Neural crest cell (in vitro differentiated cells): ENCODE measurements at places on chromosomes 7 and 10.

- no peak overlapping the region for H3K27ac ChIP-seq
- no peaks in the 10 kb centered on the region for H3K27me3 ChIP-seq
- DNase-seq = no peak
- H3K36me3 ChIP-seq = no peaks in the 10 kb centered on the region
Observed at GRCh38 chr7:136640977-136641376, 227.5 kb upstream of the CHRM2 start.

GRCh38 chr7:97020996-97021746 is 3.5 kb downstream of the DLX5 start:
- H3K36me3 ChIP-seq = no peaks in the 10 kb centered on the region
- peak overlapping the region; percentile 39 for H3K4me3 ChIP-seq
- no peak for DNase-seq
- H3K27me3 ChIP-seq = peaks cover 99% of the 10 kb centered on the region

GRCh38 chr7:141928845-141929195 is 12.6 kb downstream of the OR9A4 start:
- no peaks in the 10 kb centered on the region for H3K36me3 ChIP-seq
- no peak overlapping the region for H3K27ac ChIP-seq
- H3K4me1 ChIP-seq = no peaks in the 10 kb centered on the region
- H3K27me3 ChIP-seq = peaks cover 2% of the 10 kb centered on the region

DNA sequence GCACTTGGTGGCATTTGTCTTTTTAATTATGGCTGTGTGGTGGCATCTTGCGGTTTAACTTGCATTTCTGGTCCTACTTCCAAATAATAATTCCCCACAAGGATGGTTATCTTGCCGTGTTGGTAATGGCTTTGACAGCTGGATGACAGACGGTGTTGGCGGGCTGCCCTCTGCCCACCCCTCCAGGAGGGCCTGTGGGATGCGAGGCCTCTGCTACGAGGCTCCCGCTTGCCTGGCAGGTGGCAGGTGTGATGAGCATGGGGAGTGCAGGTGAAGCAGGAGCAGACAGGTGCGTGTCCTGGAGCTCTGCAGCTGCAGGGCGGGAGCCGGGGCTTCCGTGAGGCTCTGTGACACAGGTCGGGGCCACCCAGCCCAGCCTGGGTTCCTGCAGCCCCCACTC is 11.8 kb downstream of the INPP5A start:
- peaks cover 10% of the 10 kb centered on the region for H3K4me1 ChIP-seq
- no peak overlapping the region for H3K27ac ChIP-seq
- H3K4me3 ChIP-seq = no peak overlapping the region
- H3K36me3 ChIP-seq = no peaks in the 10 kb centered on the region

- no peak overlapping the region for H3K27ac ChIP-seq
- peaks cover 19% of the 10 kb centered on the region for H3K4me1 ChIP-seq
- DNase-seq = no peak
- peaks cover 8% of the 10 kb centered on the region for H3K36me3 ChIP-seq
- H3K27me3 ChIP-seq = peaks cover 7% of the 10 kb centered on the region
Observed at GRCh38 chr7:104225451-104225850, 17.6 kb upstream of the ORC5 start.

- H3K4me3 ChIP-seq = peak overlapping the region; percentile 28
- H3K36me3 ChIP-seq = peaks cover 9% of the 10 kb centered on the region
- no peak overlapping the region for H3K27ac ChIP-seq
- no peaks in the 10 kb centered on the region for H3K4me1 ChIP-seq
- DNase-seq = no peak
Observed at GRCh38 chr7:140060788-140061606, 1.8 kb downstream of the PARP12 start.

DNA sequence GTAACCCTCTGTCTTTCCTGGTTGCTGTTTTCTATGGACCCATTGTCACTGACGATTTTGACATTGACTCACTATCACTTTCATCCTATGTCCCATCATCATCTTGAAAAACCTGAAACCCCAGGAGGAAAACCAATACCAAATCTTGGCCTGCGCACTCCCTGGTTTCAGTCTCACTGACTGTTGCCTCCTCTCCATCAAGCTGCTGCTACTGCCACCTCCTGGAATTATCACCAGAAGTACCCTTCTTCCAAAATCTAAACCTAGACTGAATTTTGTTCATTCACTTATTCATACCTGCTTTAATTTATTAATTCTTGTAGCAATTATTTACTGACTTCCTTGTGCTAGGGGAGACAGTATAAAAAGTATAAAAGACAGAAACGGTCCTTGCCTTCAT is 44.5 kb upstream of the ACBD5 start:
- DNase-seq = no peak
- no peaks in the 10 kb centered on the region for H3K27me3 ChIP-seq
- no peak overlapping the region for H3K27ac ChIP-seq
- no peak overlapping the region for H3K4me3 ChIP-seq
- no peaks in the 10 kb centered on the region for H3K4me1 ChIP-seq

GRCh38 chr10:68576118-68576517 is 16.0 kb downstream of the TET1 start:
- H3K27ac ChIP-seq = no peak overlapping the region
- no peak overlapping the region for H3K4me3 ChIP-seq
- H3K36me3 ChIP-seq = peaks cover 16% of the 10 kb centered on the region
- no peaks in the 10 kb centered on the region for H3K27me3 ChIP-seq
- no peaks in the 10 kb centered on the region for H3K4me1 ChIP-seq

DNA sequence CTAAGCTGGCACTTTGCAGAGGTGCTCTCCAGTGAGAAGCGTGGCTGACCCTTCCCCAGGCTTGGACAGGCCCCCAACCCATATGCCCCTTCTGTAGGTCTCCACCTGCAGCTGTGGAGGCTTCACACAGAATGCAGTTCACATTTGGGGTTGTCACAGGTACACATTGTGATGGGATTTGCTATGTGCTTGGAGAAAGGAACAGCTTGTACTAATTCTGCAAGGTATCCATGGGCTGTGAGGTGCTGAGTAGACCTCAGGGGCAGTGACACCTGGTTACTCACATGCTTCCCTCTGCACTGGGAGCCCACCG is 188.9 kb downstream of the CXCL12 start:
- no peak overlapping the region for H3K4me3 ChIP-seq
- DNase-seq = no peak
- no peaks in the 10 kb centered on the region for H3K36me3 ChIP-seq
- no peaks in the 10 kb centered on the region for H3K27me3 ChIP-seq
- peaks cover 10% of the 10 kb centered on the region for H3K4me1 ChIP-seq
- H3K27ac ChIP-seq = peak overlapping the region; percentile 57

- DNase-seq = no peak
- H3K4me3 ChIP-seq = no peak overlapping the region
- H3K36me3 ChIP-seq = no peaks in the 10 kb centered on the region
Observed at GRCh38 chr10:129280908-129281586, 186.0 kb upstream of the MGMT start.

DNA sequence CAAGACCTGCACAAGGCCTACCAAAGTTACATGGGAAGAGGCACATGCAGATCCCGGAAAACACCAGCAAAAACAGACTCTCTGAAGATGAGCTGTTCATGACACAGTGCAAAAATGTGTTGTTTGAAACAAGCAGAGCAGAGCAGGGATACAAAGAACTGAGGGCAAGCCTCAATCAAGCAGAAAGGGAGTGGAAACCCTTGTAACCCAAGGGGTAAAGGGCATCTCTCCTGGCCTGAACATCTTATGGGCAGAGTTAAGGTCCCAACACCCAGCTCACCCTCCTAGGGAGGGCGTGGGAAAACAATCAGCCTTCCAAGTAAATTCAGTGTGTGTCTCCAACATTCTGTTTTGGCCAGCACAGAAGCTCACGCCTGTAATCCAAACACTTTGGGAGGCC is 10.5 kb downstream of the PSPH start:
- H3K36me3 ChIP-seq = peaks cover 3% of the 10 kb centered on the region
- H3K27me3 ChIP-seq = no peaks in the 10 kb centered on the region
- H3K4me3 ChIP-seq = no peak overlapping the region
- no peak for DNase-seq

DNA sequence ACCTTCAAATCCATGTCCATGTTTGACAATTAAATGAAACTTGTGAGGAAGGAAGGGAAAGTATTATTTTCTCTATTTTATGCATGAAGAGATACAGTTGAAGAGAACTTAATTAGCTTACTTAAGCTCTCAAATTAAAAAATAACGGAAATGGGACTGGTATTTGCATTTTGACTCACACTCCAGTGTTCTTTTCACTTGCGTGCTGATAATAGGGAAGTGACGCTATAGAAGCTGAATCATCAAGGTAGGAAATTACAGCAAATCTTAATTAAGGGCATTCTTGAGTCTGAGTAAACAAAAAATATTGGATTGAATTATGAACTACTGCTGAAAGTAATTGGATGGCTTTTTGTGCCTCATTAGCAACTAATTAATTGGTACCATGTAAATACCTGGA is 44.0 kb upstream of the NPVF start:
- no peak overlapping the region for H3K4me3 ChIP-seq
- no peaks in the 10 kb centered on the region for H3K36me3 ChIP-seq
- no peaks in the 10 kb centered on the region for H3K4me1 ChIP-seq
- no peaks in the 10 kb centered on the region for H3K27me3 ChIP-seq
- no peak overlapping the region for H3K27ac ChIP-seq

- H3K27me3 ChIP-seq = no peaks in the 10 kb centered on the region
- no peak overlapping the region for H3K4me3 ChIP-seq
- no peak for DNase-seq
- H3K36me3 ChIP-seq = peaks cover 25% of the 10 kb centered on the region
- H3K4me1 ChIP-seq = no peaks in the 10 kb centered on the region
Observed at GRCh38 chr10:14926722-14927416, 27.0 kb downstream of the DCLRE1C start.

DNA sequence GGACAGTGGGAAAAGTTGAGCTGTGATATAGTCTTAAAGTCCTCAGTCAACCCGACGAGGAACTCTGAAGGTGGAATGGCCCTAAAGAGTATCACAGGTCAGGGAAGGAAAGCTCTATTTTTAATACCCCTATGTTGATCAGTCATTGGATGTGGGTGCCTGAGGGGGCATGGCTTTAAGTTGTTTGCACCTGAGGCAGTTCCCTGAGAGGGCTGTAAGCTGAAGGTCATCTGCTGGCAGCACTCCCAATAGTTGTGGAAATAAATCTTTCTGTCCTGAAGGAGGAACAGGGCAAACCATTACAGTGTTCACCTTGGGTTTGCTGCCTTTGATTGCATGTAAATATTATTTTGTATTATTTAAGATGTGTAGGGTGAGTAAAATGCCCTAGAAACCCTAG is 17.8 kb upstream of the C1GALT1 start:
- DNase-seq = no peak
- H3K27ac ChIP-seq = no peak overlapping the region
- no peak overlapping the region for H3K4me3 ChIP-seq

GRCh38 chr10:30158325-30158960 is 99.1 kb upstream of the JCAD start:
- H3K27me3 ChIP-seq = no peaks in the 10 kb centered on the region
- no peak for DNase-seq
- H3K4me1 ChIP-seq = peaks cover 15% of the 10 kb centered on the region

DNA sequence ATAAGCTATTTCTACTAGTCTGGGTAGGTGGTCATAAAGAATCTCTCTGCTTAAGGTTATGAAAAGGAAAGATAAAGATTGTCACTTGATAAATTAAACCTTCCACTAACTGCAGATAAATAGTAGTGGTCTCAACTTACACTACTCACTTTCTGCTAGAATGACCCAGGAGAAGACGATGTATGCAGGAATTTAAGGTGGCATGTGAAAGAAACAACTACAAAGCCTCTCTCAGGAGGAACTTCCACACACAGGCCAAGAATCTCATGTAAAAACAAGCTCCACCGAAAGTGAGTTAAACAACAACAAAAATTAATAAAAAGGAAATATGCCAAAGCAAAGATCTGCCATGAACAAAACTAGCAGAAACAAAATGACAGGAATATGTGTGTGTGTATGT is 165.4 kb downstream of the CDC14C start:
- H3K4me1 ChIP-seq = no peaks in the 10 kb centered on the region
- H3K27ac ChIP-seq = no peak overlapping the region
- H3K27me3 ChIP-seq = no peaks in the 10 kb centered on the region
- DNase-seq = no peak
- no peak overlapping the region for H3K4me3 ChIP-seq

DNA sequence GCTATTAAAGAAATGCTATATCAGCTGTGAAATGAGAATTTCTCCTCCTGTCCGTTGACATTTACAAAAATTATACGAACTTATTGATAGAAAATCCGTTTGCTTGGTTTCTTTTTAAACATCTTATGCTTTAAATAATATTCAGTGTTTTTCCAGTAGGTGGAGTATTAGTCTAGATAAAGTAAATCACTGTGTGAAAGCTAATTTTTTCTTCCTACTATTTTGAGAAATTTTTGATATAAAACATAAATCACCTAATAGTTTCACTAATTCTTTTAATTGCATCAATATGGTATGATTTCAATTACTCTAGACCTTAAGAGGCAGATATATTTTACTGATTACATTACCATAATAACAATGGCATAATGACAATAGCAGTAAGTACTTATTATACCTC is 335.2 kb upstream of the C7orf33 start:
- no peaks in the 10 kb centered on the region for H3K27me3 ChIP-seq
- H3K4me1 ChIP-seq = no peaks in the 10 kb centered on the region
- H3K27ac ChIP-seq = no peak overlapping the region
- no peak for DNase-seq
- no peak overlapping the region for H3K4me3 ChIP-seq

DNA sequence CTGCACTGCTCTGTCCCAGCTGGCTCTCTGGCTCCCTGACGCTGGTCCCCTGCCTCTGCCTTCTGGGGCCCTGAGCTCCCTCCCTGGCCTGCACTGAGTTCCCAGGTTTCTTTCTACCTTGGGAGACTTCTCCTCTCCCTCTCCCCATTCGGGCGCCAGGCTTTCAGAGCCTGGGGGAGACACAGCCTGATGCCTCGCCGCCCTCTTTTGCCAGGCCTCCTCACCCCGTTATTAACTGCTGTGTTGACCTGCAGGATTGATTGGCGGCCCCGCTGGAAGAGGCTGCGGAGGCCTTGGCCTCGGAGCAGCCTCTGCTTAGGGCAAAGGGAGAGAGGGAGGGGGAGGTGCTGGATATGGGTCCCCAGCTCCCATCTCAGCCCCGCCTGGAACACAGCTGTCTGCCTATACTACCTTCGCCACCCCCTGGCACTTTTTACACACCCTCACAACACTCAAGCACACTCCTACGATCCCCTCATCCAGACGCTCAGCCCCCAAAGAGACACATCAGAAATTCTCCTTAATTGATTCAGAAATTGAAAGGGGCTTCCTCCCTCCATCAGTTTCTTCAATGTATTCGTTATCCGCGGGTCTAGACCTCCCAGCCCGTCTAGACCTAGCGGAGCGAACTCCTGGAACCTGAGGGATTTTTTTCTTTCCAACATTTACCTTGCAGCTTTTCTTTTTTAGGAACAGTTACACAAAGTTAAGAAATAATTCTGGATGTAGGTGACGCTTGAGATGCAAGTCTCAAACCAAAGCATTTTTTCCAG is 7.1 kb upstream of the PAX2 start:
- no peak overlapping the region for H3K27ac ChIP-seq
- DNase-seq = no peak
- no peak overlapping the region for H3K4me3 ChIP-seq
- peaks cover 22% of the 10 kb centered on the region for H3K4me1 ChIP-seq
- peaks cover 3% of the 10 kb centered on the region for H3K36me3 ChIP-seq
- peaks cover 100% of the 10 kb centered on the region for H3K27me3 ChIP-seq
